ENCODE measurements at places on chromosomes 7 and 10.

- DNase-seq, result no peak
Measured at GRCh38 chr10:31739711-31740110, 188.9 kb downstream of the ARHGAP12 start.

DNA sequence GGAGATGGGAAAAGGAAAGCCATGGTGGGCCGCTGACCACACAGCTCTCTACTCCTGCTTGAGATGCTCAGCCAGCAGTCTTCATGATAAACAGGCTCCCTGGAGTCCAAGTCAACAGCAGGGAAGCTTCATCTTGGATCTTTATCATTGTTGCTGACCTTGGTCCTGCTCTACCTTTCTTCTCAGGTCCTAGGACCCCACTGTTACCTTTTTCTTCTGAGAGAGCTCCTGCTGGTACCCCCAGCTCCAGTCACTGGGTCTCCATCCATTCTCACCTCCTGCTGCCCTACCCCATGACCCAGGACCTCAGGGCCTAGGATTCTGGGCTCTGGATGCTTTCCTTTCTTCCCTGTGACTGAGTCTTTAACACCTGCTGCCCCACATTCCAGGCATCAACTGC is 5.2 kb upstream of the CRTAC1 start:
- no peak for DNase-seq

DNA sequence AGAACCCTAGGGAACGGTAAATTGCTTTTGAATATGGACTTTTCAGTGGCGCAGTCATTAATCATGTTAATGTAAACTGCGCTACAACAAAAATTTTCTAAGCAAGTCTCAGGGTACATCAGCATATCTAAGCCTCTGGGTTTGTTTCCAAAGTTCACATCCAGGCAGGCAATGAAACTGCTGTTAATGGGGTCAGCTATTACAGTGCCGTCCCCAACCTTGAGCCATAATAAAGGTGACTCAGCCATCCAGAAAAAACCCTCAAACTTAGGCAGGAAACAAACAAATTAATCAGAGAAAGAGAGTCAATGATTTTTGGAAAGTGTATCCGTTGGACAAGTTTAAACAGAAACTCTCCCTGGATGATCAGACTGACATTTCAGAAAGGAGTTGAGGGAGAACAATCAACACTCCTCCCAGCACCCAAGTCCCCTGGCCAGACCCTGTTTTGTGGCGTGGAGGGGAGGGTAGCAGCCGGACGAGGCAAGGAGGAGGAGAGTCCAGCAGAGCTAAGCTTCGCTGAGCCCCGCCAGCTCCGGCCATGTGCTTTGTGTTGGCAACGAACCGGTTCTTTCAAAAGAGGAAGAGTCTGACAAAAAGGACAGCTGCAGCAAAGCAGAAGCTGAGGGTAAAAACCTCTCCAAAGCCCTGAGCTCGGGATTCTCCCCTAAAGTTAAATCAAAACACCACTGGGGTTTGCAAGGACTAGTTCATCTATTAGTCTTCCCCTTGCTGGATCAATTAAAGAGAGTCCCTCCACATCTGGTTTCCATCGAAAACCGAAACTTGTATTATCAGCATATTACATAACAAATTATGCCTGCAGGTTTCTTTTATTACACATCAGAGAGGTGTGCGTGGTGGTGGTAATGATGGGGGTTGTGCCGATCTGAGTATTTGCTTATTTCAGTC is 3.6 kb downstream of the FAM53B start:
- peak; percentile 83 for DNase-seq

- no peak for DNase-seq
Measured at GRCh38 chr10:71611131-71611530, 108.4 kb downstream of the C10orf105 start.

- DNase-seq, result no peak
Measured at GRCh38 chr10:126617733-126618132, 52.8 kb downstream of the C10orf90 start.

GRCh38 chr7:84017651-84018050 is 176.9 kb downstream of the SEMA3A start:
- DNase-seq, result no peak

DNA sequence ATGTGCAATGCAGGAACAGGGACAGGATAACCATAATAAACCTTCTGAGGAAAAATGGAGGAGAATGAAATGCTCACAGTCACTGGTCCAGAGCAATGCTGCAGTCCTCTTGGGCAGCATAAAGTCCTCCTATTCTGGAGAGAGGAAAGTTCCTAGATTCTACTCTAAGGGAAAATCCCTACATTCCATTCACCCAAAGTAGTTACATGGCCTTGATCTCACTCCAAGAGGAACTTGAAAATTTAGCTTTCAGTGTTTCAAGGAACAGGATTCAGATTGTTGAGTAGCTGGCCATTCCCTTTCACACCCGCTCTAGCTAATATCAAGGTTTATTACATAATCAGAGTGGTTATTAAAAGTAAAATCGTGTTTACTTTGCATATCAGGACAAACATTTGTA is 168.3 kb downstream of the CHRM2 start:
- no peak for DNase-seq

DNA sequence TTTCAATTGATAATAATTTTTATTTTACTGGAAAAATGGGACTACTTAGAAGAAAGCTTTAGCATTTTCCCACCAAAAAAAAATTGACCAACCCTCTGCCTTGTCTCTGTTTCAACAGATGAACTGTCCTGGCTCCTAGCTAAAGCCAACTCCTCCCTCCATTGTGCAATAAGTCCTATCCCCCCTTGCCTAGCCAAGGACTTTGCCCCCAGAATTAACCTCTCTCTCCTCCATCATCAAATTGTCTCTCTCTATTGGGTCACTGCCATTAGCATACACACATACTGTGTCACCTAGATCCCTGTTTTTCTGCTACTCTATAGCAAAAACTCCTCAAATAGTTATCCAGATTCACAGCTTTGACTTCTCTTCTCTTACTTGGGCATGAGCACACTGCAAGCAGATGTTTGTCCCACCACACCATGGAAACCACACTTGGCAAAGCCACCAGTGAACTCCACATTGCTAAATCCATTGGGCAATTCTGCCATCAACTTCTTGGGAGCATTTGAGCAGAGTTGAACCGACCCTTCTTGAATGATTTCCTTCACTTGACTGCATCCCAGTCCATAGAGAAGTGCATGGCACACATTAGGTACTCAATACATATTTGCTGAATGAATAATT is 91.4 kb upstream of the NEBL start:
- DNase-seq, result no peak

GRCh38 chr7:28725911-28726310 is 232.2 kb downstream of the TRIL start:
- no peak for DNase-seq

- no peak for DNase-seq
Measured at GRCh38 chr10:119166564-119166963, 1.1 kb upstream of the SFXN4 start.

DNA sequence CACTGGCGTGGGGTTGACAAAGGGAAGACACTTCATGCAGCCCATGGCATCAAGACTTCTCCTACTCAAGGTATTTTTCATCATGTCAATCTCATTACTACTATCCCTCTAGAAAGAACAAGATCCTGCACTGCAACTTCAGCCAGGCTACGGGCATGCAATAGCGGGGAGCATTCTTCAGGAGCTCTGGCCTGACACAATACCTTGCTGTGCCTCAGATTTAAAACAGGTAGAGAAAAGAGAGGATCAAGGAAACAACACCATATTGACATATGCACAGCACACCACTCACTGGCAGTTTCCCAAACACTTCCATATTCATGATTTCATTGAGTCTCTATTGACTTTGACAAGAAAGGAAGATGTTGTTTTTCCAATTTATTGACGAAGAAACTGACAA is 51.5 kb downstream of the DOCK4 start:
- no peak for DNase-seq

- no peak for DNase-seq
Measured at GRCh38 chr7:79454361-79454960, 994 bp upstream of the MAGI2 start.

GRCh38 chr10:106775127-106775526 is 389.4 kb downstream of the SORCS1 start:
- DNase-seq, result no peak

GRCh38 chr10:96470116-96470743 is 43.5 kb downstream of the TLL2 start:
- DNase-seq, result peak; percentile 13

- DNase-seq, result peak; percentile 23
Measured at GRCh38 chr7:10412422-10413019, 561.2 kb upstream of the PHF14 start.

GRCh38 chr7:141563956-141564623 is 12.9 kb downstream of the AGK start:
- no peak for DNase-seq

DNA sequence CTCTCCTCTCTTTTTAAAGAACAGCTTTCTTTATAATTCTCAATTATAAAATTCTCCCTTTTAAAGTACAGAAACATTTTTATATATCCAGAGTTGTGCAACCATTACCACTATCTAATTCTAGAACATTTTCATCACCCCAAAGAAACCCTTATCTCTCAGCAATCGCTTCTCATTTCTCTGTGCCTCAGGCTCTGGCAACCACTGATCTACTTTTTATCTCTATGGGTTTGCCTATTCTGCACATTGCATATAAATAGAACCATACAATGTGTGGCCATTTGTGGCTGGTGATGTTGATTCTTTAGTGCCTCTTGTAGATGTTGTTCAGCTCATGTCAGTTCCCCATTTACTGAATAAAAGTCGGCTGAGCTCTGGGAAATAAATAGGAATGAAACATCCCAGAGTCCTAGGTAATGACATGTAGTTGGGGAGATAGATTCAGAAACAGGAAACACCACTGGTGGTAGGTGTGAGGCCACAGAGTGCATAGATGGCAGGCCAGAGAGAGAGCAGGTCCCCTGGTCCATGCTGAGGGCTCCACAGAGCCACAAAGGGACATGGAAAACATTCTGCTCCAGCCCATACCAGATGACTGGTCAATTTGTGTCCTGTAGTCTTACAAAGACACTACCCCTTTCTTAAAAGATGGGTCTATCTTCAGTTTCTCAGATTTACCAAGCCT is 126.5 kb downstream of the PLPP4 start:
- DNase-seq, result no peak

GRCh38 chr10:80484676-80485075 is 30.6 kb downstream of the TSPAN14 start:
- no peak for DNase-seq

DNA sequence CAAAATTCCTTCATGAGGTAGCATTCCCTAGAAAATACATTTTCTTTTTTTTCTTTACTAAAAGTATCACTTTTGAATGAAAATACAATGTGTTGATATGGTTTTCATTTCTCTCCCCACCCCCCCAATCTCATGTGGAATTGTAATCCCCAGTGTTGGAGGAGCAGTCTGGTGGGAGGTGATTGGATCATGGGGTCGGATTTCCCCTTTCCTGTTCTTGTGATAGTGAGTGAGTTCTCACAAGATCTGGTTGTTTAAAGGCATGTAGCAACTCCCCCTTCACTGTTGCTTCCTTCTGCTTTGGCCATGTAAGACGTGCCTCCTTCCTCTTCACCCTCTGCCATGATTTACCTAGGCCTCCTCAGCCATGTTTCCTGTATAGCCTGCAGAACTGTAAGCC is 790.3 kb upstream of the KCND2 start:
- no peak for DNase-seq

GRCh38 chr10:11212288-11213085 is 194.8 kb downstream of the CELF2 start:
- DNase-seq, result no peak

GRCh38 chr7:45292481-45292880 is 134.9 kb downstream of the RAMP3 start:
- no peak for DNase-seq

DNA sequence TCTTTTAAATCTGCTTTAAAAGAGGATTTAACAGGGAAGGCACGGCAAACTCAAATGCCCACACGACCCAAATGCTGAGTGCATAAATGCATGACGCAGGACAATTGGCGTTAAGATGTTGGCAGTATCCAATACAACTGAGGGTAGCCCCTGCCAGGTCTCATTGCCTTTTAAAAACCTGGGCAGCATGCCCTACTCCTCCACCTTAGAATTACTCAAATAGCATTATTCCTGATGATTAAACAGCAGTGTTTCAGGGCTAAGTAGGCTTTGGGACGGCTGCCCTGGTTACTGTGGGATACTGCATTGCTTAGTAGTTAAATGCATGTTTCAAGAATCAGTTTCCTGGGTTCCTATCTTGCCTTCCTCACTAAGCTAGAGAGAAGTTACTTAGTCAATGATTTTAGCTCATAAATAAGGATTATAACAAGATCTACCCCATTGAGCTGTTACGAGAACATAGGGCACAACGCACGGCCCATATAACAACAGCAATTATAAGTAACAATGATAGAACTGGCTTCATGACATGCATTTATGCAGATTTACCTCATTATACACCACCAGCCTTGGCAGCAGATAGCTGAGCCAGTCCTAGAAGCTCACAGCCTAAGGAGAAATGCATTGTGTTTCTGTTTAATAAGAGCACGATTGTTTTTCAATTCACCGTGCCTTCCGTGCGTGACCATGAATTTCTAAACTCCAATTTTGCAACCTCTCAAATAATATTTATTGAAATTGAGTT is 7.9 kb downstream of the TUBAL3 start:
- DNase-seq, result no peak

GRCh38 chr10:98848361-98848760 is 387.3 kb downstream of the HPSE2 start:
- no peak for DNase-seq
